Neural crest cell (in vitro differentiated cells): ENCODE measurements at places on chromosomes 16 and 17. TPM values are rescaled to one million over a fixed set of nuclear protein-coding genes. Genes with fewer than 3 reads are reported as not detected.

DNA sequence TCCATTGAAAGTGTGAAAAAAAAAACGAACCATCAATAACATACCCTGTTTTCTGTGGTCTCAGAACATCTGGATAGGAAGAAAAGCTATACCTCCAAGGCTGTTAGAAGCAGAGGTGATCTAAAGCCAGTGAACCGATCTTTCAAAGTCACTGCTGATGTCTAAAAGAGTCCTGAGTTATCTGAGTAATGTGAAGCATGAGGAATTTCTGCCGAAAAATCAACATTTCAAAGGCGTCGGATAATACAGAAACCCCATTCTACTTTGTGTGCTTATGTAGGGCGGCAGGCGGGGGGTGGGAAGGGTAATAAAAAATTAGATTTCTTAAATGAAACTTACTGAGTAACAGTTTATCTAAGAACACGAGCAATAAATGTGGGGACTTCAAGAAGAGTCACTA, 3.9 kb downstream of the XYLT1 start:
- no peak for DNase-seq

GRCh38 chr17:79792984-79793923, 3.6 kb downstream of the CBX8 start:
- DNase-seq: no peak

- DNase-seq: no peak
Measured at GRCh38 chr17:20171741-20172365, 162.7 kb downstream of the SPECC1 start.

DNA sequence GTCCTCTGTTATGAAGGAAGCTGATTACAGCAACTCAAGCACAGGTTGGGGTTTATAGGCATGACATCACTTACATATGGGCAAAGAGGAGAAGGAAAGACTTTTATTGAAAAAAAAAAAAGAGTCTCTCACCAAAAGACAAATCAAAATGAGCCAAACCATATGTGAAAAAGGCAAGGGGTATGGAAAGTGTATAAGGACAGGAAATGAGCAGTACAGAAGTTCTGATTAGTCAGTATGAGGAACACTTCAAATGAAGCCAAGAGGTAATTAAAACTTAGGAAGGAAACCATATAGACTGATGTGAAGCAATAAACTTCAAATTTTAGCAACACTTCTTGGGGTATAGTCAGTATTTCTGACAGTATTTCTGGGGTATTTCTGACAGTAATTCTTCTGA, 1372.6 kb downstream of the CDH11 start:
- no peak for DNase-seq

- DNase-seq: no peak
Measured at GRCh38 chr17:17577373-17577772, 14.1 kb downstream of the PEMT start.

- DNase-seq: no peak
Measured at GRCh38 chr16:67530013-67530939, 1.6 kb downstream of the RIPOR1 start.

The NECAB2 gene
- 16.2 and 19.6 TPM in 2 replicates for total RNA-seq

The C16orf92 gene
- not detected in 2 replicates for total RNA-seq

The MARF1 gene
- total RNA-seq: 52.7 and 60.1 TPM in 2 replicates
